Activated CD4-positive, alpha-beta T cell treated with anti-CD3 and anti-CD28 coated beads for 36 hours (primary cell): ENCODE measurements at places on chromosomes 2 and 18. TPM values are rescaled to one million over a fixed set of nuclear protein-coding genes. Genes with fewer than 3 reads are reported as not detected.

The HNMT gene
- not detected for total RNA-seq

GRCh38 chr2:63587814-63588384, 378 bp downstream of the WDPCP start:
- H3K4me1 ChIP-seq: peaks cover 33% of the 10 kb centered on the region
- H3K4me3 ChIP-seq: peak overlapping the region; percentile 100
- H3K27me3 ChIP-seq: no peaks in the 10 kb centered on the region
- DNase-seq: no peak

DNA sequence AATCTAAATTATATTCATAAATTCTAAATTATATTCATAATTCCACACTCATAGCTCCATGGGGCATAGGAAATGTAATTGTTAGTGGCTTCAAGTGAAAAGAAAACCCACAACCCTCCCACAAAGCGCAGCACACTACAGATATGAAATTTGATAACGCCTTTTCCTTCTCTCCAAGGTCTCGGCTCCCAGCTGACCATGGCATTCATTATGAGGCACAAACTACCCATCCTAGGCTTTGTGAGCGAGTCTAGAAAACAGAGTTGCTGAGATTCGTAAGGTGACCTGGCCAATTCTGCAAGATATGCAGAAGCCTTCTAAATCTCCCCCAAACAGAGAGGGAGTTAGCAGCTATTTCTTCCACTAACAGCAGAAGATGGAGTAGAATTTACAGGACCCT, 5.4 kb downstream of the NPPC start:
- H3K27me3 ChIP-seq: peaks cover 15% of the 10 kb centered on the region
- H3K4me3 ChIP-seq: no peak overlapping the region
- H3K4me1 ChIP-seq: peaks cover 6% of the 10 kb centered on the region
- DNase-seq: no peak
- H3K36me3 ChIP-seq: no peaks in the 10 kb centered on the region
- H3K27ac ChIP-seq: no peak overlapping the region

DNA sequence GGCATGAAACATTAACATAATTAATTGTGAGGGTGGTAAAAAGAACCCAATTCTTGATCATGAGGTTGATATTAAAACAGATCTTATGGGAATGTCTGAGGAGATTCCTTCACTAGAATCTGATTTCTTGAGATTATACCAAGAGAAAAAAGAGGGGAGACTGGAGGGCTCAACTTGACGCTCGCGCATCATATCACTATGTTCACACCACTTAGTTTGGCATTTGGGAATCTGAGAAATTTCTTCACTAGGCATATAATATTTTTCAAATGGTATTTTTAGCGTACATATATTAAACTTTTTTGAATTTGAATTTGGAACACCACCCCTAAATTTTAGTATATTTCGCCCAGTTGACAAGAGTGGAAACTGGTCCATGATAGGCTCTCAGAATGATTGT, 140.1 kb downstream of the SATB2 start:
- H3K27me3 ChIP-seq: peaks cover 3% of the 10 kb centered on the region
- H3K36me3 ChIP-seq: no peaks in the 10 kb centered on the region
- DNase-seq: no peak
- H3K4me1 ChIP-seq: no peaks in the 10 kb centered on the region
- H3K4me3 ChIP-seq: no peak overlapping the region

DNA sequence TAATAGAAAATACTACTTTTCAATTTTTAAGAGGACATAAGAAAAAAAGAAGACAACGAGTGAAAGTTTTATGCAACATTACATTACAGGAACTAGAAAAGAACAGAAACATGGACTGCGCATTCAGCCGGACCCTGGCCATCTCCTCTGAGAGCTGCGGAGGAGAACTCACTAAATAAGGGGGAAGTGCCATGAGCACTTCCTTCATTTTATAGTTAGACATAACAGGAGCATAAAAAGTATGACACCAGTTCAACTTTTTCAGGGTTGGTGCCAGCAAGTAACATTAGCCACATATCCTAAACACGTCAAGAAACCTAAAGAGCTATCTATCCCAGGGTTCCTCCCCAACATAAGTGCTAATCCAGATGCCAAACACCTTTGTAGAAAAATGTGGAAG, 78.0 kb upstream of the SERTAD2 start:
- peaks cover 55% of the 10 kb centered on the region for H3K4me1 ChIP-seq
- peaks cover 7% of the 10 kb centered on the region for H3K36me3 ChIP-seq
- H3K4me3 ChIP-seq: no peak overlapping the region
- peak overlapping the region; percentile 96 for H3K27ac ChIP-seq

- no peak for DNase-seq
- H3K27ac ChIP-seq: no peak overlapping the region
- H3K27me3 ChIP-seq: no peaks in the 10 kb centered on the region
These were observed 27.5 kb downstream of the TMEM18 start for GRCh38 chr2:649426-650342.

DNA sequence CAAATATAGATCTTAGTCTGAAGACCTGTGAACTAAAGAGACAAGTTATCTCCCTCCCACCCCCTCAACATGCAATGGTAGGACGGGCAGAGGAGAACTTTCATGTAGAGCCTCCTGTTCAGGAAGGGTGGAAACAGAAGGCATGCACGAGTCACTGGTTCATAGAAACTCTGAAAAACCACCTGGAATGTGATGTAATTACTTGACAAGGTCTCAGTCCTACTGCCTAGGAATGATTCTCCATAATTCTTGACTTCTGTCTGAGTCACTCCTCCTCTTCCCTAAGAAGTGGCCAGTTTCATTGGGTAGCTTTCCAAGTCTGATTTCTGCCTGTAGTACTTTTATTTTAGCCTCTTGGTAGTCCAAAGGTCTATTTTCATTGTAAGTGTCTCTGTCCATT, 277.3 kb downstream of the PTPRM start:
- peaks cover 7% of the 10 kb centered on the region for H3K4me1 ChIP-seq
- H3K27me3 ChIP-seq: no peaks in the 10 kb centered on the region
- H3K4me3 ChIP-seq: no peak overlapping the region
- no peak overlapping the region for H3K27ac ChIP-seq
- no peak for DNase-seq
- H3K36me3 ChIP-seq: no peaks in the 10 kb centered on the region

DNA sequence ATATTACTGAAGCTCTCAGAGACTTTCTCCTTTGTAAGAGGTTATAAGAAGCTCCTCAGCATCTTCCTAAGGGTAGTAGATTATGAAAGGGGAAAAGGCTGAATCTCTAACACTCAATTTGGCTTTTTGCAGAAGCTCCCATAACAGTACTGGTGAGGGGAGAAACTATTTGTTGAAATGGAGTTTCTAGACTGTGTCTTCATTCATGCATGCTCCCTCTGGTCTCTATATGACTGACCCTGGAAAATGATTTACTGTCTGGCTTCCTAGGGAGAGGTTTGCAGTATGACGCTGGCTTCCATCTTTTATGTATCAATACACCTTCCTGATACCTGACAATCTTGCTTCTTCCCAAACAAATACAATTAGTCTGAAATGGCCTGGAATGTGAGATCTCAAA, 63.9 kb downstream of the LDAH start:
- no peak overlapping the region for H3K4me3 ChIP-seq
- peaks cover 12% of the 10 kb centered on the region for H3K4me1 ChIP-seq
- no peak for DNase-seq
- H3K36me3 ChIP-seq: peaks cover 50% of the 10 kb centered on the region

GRCh38 chr18:44117821-44118220, 562.9 kb upstream of the SETBP1 start:
- H3K27ac ChIP-seq: no peak overlapping the region
- no peak overlapping the region for H3K4me3 ChIP-seq
- H3K36me3 ChIP-seq: no peaks in the 10 kb centered on the region
- H3K27me3 ChIP-seq: no peaks in the 10 kb centered on the region
- no peak for DNase-seq
